ENCODE measurements at places on chromosomes 6 and 20.
A peak's percentile ranks its signal among the peaks of the same experiment; 100 is the strongest.

DNA sequence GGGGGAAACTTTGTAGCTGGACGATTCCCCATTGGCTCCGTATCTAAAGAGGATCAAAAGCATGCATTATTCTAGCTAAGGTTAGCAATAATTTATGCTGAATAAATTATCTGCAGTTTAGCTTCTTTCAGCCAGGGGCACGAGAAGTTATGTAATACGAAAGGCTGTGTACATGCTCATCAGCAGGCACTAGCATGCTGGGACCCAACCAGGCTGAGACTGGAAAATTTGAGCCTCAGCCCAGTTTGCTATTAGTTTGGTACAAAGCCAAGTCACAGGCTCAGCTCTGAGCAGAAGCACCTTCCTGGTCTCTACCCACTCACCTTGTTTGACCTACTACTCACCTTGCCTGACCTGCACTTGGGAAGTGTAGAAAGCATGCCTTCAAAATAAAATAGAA, 328.1 kb upstream of the ARID1B start:
- DNase-seq = no peak

DNA sequence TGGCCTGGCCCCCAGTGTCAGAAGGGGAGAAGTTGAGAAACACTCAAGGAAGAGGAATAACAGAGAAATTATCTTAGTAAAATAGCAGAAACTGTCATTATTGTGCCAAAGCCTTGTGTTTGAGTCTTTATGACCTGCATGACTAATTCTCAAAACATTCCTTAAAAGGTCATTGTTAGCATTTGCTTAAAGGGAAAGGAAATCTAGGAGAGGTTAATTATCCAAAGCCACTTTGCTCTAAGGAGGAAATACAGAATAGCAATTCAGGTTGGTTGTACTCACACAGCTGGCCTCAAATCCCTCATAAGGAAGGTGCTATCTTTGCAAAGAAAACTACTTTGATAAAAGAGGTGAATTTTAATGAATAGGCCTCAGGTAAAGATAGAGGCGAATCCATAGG, 516.7 kb downstream of the CBLN4 start:
- DNase-seq = no peak

DNA sequence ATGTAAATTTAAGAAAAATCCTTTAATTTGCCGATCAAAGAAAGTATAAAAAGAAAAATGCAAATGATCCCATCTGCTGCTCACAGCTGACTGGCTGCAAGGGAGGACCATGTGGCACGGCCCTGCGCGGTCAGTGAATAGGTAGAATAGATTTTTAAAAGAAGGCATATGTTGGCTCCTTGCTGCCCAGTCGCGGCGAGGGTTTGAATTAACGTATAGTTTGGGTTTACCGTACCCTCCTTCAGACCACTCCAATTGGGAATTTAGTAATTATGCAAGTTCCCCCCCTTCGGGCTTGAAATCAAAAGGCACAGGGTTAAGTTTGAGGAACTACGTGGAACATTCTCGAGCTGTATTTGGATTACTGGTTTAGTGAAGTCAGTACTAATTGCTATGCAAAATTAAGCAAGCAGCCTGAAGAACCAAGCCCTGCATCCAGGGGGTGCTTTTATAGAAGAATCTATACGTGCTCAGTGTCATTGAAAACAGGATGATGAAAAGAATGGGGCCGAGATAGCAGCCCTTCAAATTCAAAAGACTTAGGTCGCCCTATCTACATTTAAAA, 1.1 kb upstream of the BEND3 start:
- DNase-seq = peak; percentile 55

DNA sequence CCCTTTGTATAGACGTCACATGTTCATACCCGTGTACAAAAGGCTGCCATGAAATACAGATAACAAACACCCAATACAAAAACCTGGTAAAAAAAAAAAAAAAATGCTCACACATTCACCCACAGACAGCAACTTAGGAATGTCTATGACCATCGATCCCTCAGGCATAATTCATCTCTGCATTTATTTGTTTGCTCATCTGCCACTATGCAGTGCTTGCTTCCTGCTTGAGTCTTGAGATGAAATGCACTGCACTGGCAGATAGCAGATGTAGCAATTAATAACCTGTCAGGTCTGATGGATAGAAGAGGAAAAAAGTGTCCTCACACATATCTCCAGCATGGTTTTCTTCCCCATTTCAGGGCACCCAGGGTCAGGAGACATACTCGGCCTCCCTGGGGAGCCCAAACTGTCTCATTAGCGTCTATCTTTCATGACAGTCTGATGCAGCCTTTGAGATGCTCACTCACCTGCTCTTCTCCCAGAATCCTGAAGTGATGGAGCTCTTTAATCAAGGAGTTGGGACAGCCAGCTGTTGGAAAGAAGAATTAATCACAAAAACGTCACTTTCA, 295.1 kb upstream of the AGPAT4 start:
- no peak for DNase-seq

- DNase-seq = no peak
Measured at GRCh38 chr6:159062976-159063375, 18.2 kb upstream of the TAGAP start.

GRCh38 chr6:129124347-129124746, 241.4 kb downstream of the LAMA2 start:
- no peak for DNase-seq

DNA sequence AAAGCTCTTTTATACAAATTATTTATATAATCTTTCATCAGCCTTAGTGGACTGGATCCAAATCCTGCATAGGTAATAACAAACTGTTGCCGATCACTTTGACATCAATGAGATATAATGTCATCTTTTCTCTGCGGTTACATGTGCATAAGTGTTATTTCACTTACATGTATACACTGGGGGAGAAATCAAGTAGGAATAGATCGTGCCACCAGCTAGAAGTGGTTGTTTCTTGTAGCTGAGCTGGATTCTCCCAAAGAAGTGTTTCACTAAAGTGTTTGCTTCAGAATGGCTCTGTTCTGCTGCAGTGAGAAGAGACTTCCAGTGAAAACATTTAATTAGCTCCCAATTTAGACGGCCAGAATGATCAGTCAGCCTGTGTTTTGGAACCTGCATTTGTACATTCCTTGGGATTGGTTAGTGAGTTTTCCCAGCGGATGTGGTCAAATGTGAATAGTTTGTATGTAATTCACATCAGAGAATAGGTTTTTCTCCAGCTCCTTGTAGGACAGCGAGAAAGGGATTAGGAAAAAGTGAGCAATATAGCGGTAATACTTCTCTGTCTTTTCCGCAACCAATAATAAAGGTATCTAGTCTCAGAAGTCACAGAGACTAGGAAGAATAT, 163.1 kb upstream of the CCN2 start:
- DNase-seq = no peak

DNA sequence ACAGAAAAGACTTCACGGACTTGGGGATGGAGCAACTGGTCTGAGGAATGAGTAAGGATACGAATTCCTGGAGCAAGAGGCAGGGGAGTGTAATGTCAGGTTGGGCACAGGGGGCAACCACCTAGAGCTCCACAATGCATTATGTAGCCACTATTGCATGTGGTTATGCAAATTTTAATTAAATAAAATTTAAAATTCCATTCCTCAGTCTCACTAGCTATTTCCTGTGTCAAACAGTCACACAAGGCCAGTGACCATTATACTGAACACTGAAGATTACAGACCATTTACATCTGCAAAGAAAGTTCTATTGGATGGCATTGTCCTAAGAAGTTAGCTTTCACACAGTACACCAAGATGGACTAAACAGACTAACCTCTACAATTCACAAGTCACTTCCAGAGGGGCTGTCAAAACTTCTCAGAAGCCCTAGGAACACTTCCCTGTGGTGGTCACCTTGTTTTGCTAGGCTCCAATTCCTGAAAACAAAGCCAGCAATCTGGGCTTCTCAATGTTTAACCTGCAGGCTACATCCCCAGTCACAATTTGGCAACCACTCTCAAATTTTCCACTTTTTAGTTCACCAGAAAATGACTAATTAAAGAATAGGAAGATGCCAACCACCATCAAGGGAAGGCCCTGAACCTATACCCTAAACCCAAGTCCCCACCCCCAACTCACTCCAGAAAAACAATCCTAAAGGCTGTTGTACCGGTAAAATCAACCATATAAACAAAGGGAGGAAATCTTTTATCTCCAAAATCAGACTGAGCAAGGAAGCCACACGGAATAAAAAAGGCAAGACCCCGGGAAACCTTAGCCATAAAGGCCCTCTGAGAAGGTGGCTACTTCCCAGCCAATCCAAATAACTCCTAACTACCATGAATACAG, 34.2 kb upstream of the C20orf203 start:
- no peak for DNase-seq

DNA sequence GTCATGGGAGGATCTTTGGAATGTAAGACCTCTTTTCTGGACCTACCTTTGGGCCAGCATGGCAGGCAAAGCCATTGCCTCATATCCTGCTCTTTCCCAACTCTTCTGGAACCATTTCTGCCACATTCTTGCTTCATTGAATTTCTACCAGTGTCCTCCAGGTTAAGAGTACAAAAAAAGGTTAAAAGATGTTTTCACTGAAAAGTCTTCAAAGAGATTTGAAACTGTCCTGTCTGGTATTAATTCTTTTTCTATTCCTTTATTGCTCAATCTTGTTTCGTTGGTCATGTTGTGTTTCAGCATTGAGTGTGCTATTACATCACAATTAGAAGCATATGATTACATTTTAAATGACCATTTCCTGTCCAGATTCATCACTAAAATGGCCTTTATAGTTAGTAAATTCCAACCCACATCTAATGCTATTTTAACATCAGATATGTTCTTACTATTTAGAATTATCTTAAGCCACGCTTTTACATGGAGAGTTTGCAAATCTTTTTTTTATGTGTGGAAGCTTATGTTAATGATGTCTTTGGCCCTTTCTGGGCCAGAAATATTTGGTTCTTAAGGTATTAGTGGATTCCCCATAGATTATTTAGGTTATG, 450.9 kb downstream of the GJA1 start:
- no peak for DNase-seq

DNA sequence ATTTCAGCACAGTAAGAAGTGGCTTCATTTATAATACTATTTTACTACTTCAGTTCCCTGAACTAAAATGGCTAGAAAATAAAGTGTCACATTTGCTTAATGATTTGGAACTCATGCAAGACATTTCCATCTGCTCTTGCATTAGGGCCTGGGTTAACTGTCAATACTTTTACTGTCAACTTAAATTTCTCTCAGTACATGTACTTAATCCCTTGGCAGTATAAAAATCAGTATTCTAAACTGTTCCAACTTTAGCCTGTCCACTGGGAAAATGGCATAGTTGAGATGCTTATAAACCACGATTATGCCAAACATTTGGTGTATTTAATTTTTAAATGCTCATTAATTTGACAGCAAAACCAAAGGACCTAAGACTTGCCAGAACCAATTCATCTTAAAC, 154.5 kb downstream of the ASCC3 start:
- DNase-seq = no peak

GRCh38 chr6:15735567-15736265, 72.9 kb upstream of the DTNBP1 start:
- DNase-seq = no peak

DNA sequence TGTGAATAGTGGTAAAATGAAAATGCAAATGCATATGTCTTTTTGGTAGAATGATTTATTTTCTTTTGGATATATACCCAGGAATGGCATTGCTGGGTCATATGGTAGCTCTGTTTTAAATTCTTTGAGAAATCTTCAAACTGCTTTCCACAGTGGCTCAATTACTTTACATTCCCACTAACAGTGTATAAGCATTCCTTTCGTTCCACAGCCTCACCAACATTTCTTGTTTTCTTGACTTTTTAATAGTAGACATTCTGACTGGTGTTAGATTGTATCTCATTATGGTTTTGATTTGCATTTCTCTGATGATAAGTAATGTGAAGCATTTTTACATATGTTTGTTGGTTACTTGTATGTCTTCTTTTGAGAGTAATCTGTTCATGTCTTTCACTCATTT, 144.0 kb downstream of the SIM1 start:
- DNase-seq = no peak

DNA sequence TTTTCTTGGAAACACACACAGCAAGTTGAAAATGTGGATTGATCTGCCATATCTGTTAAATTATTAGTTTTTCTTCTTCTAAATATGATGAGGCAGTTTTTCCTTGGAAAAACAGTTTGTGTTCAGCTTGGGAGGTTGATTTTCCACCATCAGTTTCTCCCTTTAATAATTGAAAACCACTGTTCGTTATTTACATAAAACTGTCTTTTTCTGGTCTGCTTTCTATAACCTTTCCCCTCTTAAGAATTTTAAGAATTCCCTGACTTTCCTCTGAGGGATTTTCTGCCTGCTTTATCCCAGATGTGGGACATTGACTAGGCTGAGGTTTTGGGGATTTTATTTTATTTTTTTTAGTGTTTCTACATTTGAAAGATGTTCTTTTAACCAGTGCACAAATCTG, 27.2 kb downstream of the DSE start:
- no peak for DNase-seq

GRCh38 chr6:30981942-30982772, 1.4 kb upstream of the MUC21 start:
- no peak for DNase-seq

GRCh38 chr20:3753098-3753497, 14.5 kb downstream of the ADISSP start:
- peak; percentile 75 for DNase-seq

GRCh38 chr6:148590883-148591282, 155.9 kb upstream of the UST start:
- no peak for DNase-seq

DNA sequence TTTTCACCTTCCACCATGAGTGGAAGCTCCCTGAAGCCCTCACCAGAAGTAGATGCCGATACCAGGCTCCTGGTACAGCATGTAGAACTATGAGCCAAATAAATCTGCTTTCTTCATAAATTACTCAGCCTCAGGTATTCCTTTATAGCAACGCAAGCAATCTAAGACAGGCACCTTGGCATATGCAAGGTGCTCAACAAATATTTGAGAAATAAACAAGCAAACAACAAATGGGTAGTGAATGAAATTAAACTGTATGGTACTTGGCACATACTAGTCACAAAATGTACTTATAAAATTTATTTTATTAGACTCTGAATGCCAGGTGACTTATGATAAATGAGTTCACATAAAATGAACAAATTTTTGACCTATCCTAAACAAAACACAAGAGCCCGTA, 220.3 kb downstream of the MAFB start:
- no peak for DNase-seq

GRCh38 chr6:106799031-106799894, 169.9 kb downstream of the QRSL1 start:
- DNase-seq = peak; percentile 45

GRCh38 chr20:51600016-51600420, 57.5 kb upstream of the NFATC2 start:
- no peak for DNase-seq

GRCh38 chr20:58458342-58459057, 56.7 kb downstream of the APCDD1L start:
- no peak for DNase-seq

GRCh38 chr6:136553166-136553787, 3.1 kb upstream of the MAP7 start:
- DNase-seq = no peak

Data from activated CD8-positive, alpha-beta memory T cell treated with anti-CD3 and anti-CD28 coated beads, Interleukin-2, amount 10 ng/mL, durations not matched to agents 7 days and 5 days (primary cell).